GM19239 (cell line): ENCODE measurements at places on chromosomes 6 and 20.

DNA sequence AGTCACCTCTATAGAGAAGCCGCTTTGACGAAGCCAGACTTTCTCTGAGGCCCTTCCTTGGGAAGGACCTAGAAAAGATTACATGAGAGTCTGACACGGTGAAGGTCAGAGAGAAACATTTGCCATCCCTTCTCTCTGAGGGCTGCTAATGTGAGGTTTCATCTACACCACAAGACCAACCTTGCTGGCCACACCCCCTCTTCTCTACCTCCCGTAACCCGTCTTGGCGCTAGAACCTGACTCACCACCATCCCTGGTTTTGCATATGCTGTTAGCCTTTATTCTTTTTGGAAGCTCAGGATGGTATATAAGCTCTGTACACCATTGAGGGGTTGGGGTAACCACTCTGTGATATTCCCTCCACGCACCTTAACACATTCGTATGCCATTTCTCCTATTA, 63.6 kb downstream of the FOXF2 start:
- DNase-seq = no peak

GRCh38 chr6:159594106-159594749, 98.8 kb downstream of the SOD2 start:
- no peak for DNase-seq

DNA sequence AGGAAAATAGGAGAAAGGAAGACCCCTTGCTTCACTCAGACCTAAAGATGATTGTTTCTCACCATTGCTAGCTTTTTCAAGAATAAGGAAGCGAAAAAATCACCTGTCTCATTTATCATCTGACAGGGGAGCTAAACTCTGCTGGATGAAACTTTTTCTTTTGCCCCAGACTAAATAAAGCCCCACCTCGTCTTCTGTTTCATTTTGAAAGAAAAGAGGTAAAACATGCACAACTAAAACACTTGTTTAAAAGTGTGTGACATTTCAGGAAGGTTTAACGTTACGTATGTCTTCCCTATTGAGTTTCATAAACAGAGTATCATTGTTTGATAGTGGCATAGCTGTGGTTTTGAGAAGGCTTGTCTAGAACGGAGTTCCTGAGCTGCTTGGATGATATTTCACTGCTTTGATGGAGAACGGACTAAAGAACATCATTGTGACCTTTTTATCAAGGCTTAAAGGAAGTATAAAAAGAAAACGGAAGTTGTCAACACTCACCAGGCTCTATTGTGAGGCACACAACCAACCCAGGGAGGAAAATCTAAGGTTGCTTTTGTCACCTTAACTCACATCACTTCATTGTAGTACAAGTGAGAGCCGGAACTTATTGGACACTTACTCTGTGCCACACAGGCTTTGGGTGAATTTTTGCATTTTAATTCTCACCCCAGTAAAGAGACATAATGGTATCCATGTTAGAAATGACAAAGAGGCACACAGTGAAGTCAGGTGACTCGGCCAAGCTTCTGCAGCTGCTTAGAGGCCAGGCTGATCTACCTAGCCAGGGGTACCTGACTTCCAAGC, 29.5 kb downstream of the TSHZ2 start:
- no peak for DNase-seq

GRCh38 chr6:157224178-157224950, 99.0 kb downstream of the TMEM242 start:
- no peak for DNase-seq

- DNase-seq = no peak
Observed at GRCh38 chr6:143549221-143549948, 37.9 kb upstream of the FUCA2 start.

GRCh38 chr6:167505199-167505598, 180.3 kb downstream of the TTLL2 start:
- DNase-seq = no peak

DNA sequence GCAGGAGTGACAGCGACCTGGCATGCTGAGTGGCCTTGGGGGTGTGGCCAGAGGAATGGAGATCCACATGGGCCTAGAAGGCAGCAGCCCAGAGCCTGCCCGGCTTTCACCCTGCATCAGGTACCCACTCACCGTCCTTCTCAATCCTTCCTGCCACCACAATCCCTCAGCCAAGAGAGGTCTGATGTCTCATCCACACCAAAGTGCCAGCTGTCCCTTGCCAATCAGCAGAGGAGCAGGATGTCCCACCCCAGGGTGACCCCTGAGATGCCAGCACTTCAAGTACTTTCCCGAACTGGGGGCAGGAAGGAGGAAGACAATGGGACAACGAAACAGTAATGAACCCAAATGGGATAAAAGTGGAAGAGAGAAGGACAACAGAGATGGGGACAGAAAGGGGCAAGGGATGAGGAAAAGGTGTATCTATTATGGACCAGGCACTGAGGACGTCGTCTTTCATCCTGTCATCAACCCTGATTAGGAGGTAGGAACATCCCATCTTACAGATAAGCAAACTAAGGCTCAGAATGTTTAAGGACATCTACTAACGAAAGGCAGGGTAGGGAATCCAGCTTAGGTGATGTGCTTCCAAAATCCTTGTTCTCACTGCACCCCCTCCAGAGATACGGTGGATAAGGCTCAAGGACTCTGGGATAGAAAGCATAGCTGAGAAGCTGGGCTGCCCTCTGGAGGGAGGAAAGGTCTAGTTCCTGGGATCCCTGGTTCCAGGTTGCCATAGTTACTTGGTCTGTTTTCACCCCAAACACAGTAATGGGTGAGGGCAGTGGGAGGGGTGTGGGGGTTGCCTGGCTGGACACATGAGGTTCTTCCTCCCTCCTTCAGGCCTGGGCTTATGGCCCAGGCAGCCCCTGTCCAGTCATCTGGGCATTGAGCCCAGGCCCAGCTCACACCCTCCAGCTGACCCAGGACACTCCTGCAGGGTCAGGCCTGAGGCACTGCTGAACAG, 4.5 kb upstream of the TNXB start:
- no peak for DNase-seq

DNA sequence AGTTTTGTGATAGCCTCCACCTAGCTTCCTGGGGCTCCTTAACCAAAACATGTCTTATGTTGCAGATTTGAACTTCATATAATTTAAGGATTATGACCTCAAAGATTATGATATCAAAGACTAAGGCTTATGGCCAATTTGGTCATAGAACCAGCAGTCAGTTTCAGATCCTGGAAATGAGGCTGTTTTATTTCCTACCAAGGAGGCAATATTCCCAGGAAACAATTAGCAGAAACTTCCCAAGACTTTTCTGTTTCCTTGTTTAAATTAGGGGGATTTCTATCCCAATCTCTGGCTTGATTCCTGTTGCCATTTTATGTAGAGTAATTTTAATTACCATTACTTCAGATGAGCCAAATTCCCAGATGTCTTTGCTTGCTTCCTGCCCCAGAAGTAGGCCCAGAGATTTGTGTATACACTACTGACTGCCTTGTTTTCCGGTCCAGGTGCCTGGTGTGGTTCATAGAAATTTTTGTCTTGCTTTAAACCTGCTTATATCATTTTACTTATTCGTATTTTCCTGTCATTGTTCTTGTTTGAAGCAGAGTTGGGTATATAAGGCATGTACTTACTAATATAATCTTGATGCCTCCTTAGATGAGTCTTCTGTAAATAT, 119.2 kb upstream of the TMEM170B start:
- no peak for DNase-seq

- DNase-seq = no peak
Observed at GRCh38 chr6:136586295-136586694, 36.1 kb upstream of the MAP7 start.

- DNase-seq = no peak
Observed at GRCh38 chr6:170147056-170147787, 143.7 kb downstream of the DLL1 start.

DNA sequence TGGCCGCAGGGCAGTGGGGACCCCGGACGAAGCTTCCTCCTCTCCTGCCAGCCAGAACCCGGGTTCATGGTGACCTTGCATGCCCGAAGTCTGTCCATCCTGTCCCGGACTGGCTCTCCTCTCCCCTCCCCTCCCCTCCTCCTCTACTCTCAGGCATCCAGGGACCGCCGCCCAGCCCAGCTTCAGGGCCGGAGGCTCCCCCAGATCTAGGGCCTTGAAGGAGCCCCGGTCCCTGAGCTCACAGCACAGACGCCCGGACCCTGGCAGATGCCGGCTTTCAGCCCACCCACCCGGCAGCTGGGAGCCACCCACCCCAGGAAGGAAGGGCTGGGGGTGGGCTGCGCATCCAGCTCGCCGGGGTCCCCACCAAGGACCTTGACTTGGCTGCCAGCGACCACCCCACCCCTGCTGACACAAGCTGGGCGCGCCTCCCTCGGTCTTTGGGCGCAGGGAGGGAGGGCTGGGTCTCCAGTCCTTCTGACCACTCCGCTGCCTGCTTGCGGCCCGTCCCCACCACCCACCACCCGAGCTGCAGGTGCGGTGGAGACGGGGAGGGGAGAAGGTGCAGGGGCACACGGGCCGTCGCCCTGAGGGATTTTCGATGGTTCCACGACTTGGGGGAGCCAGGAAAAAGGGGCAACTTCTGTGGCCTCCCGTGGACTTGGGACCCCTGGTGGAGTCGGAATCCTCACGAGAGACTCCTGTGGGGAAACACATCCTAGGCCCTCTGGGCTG, 5.8 kb upstream of the ABHD16B start:
- DNase-seq = no peak

- no peak for DNase-seq
Observed at GRCh38 chr20:25389401-25389857, 1.2 kb downstream of the ABHD12 start.

DNA sequence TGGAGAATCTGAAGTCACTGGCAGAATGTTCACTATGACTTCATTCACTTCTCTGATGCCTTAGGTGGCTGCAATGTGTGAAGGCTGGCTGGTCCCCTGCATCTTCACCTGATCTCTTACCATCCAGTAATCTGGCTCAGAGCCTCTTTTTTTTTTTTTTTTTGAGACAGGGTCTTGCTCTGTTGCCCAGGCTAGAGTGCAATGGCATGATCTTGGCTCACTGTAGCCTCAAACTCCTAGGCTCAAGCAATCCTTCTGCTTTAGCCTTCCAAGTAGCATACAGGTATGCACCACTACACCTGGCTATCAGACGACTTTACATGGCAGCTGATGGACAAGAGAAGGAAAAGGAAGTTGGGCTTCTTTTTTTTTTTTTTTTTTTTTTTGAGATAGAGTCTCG, 25.8 kb upstream of the JARID2 start:
- no peak for DNase-seq

GRCh38 chr6:75424618-75425548, 68.7 kb downstream of the FILIP1 start:
- no peak for DNase-seq

DNA sequence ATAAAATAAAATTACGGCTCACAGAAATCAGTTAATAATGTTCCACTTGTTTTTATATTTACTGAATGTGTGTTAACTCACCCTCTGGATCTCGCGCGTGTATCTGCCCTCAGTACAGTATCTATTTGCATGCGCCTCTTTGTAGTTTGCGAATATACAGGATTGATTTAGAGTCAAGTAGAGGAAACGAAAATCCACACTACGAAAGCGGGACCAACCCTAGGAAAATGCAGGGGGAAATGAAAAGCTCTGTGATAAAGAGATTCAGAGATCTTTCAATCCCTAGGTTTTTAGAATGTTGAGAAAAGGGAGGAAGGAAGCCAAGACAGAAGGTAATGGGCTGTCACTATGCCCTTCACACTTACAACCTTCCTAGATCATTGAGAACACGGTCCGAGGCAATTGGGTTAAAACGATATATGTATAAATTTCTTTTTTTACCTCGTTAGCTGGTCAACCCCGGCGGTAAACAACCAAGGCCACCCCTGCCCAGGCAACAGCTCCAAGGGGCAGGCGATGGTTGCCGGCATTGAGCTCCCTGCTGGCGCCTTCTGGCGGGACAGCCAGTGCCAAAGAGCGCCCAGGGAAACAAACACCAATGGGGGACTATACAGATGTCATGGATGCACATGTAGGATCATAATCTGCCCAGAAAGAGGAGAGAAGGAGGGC, 792 bp upstream of the FUT9 start:
- no peak for DNase-seq

DNA sequence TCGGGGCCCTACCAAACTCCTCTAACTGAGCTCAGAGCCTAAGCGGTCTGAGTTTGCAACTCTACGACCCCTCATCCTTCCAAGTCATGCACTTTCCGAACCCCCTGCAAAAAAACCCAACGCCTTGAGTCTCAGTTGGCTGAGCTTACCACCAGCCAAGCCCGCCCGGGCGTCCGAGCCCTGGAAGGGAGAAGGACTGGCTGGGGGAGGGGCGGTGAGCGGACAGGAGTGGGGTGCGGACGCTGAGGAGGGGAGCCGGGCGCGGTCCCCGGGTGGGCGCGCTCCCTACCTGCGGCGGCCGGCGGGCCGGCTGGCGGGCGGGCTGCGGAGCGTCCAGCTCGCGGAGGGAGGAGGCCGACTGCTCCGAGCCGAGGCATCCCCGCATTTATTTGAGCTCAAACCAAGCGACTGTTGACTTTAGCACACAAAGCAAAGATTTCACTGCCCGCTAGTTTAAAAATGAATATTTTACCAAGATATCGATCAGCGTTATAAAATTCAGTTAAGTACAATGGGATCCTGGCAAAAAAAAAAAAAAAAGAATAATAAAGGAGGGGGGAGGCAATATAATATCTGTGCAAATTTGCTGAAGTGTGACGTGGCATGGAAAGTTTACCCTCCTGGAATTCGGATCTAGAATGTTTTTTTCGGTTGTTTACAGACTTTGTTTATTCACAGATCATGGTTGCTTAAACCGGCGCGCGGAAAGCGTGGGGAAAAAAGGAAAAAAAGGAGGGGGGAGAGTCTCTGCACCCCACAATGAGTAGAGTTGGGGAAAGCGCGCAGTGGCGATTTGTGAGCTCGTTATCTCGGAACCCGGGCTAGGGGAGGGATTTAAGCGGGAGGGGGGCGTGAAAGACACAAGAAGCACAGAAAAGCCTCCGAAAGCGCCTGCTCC, 5.9 kb downstream of the FOXA2 start:
- DNase-seq = no peak
